Fibroblast of skin of back (primary cell): ENCODE measurements at places on chromosomes 5 and 9.

- DNase-seq, result no peak
These were observed 69.4 kb downstream of the TMC1 start for GRCh38 chr9:72590824-72591223.

GRCh38 chr5:132065351-132065937 lies 5.0 kb downstream of the IL3 start:
- DNase-seq, result peak; percentile 64

GRCh38 chr9:21615018-21615417 lies 132.9 kb upstream of the IFNE start:
- DNase-seq, result no peak

- DNase-seq, result no peak
These were observed 440.6 kb downstream of the CETN3 start for GRCh38 chr5:89968958-89969381.

- no peak for DNase-seq
These were observed 410.3 kb upstream of the RGMB start for GRCh38 chr5:98363157-98363556.

- DNase-seq, result no peak
These were observed 3.7 kb upstream of the LCN2 start for GRCh38 chr9:128145536-128145935.

DNA sequence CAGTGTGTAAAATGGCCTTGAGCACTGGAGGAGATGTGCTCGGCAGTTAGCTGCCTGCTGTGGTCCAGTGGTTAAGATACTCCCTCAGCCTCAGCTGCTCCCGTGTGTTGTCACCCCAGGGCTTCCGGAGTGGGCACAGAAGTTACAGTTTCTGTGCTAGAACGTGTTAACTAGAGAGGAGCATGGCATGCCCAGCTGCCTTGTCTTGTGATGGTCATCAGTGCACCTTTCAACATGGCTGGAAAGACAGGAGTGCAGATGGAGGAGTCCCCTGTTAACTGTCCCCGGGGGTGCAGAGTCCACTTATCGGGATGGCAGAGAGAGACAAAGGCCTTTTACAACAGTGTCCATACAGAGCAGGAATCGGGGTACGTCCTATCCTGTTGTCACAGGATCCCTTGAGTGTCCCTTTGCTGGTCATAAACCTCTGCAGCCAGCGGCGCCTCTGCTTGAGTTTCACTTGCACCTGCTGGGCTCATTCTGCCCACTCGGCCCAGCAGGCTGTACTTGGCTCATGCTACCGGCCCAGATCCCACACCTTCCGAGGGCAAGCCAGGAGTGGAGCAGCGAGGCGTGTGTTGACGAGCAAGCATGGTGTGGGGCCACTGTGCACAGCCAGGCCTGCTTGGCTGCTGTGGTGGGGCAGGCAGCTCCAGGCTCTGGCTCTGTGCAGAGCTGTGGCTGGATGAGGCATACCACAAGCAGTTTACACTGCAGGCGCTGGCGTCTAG lies 112.6 kb downstream of the EHMT1 start:
- DNase-seq, result no peak

DNA sequence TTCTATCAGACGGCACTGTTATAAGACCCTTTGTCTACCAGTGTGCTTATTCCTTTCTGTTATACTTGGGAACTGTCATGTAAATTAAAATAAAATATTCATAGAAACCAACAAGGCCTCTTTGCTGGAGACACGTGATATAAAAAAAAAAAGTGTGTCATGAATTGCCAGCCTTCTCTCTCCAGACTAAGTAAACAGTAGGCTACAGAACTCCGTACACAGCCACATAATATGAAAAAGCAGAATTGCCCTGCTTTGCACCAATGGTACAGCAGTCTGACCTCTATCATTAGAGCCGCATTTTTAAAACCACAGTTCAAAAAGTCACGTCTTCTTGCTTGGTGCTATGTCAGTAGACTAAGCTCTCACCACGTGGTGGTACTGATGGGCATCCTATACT lies 231.3 kb downstream of the SEMA5A start:
- DNase-seq, result no peak

- no peak for DNase-seq
These were observed 35.6 kb downstream of the ERP44 start for GRCh38 chr9:100063185-100063584.

DNA sequence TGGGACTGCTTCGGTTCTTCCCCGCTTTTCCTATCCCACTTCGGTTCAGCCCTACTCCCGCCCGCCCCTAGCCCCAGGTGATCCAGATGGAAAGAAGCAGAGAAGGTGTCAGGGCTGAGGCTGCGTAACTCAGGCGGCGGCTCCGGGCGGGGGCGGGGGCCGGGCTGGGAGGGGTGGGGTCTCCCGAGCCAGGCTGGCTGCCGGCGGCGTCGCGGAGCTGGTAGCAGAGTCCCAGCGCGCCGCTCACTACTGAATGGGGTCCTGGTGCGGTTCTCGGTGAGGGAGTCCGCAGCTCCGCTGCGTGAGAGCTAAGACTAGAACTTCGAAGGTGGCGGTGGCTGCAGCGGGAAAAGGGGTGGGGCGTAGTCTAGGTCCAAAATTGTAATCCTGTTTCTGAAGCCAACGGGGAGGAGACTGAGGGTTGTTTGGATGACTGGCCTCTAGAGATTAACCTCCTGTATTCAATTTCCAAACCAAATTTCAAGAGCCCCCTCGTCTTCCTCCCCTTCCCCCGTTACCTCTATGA lies 1.4 kb downstream of the PRR16 start:
- peak; percentile 62 for DNase-seq

GRCh38 chr9:3962496-3962895 lies 337.4 kb downstream of the GLIS3 start:
- peak; percentile 75 for DNase-seq

DNA sequence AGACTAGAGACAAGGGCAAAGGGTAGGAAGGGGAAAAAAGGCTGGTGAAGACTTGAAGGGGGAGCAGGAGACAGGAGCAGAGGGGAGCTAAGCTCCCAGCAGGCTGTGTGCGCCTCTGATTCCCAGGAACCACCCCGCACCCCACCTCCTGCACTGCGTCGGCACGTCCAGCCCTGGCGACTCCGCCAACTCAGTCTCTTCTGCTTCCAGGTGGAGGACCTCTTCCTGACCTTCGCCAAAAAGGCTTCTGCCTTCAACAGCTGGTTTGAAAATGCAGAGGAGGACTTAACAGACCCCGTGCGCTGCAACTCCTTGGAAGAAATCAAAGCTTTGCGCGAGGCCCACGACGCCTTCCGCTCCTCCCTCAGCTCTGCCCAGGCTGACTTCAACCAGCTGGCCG lies 30.5 kb downstream of the DYNC2I2 start:
- no peak for DNase-seq

DNA sequence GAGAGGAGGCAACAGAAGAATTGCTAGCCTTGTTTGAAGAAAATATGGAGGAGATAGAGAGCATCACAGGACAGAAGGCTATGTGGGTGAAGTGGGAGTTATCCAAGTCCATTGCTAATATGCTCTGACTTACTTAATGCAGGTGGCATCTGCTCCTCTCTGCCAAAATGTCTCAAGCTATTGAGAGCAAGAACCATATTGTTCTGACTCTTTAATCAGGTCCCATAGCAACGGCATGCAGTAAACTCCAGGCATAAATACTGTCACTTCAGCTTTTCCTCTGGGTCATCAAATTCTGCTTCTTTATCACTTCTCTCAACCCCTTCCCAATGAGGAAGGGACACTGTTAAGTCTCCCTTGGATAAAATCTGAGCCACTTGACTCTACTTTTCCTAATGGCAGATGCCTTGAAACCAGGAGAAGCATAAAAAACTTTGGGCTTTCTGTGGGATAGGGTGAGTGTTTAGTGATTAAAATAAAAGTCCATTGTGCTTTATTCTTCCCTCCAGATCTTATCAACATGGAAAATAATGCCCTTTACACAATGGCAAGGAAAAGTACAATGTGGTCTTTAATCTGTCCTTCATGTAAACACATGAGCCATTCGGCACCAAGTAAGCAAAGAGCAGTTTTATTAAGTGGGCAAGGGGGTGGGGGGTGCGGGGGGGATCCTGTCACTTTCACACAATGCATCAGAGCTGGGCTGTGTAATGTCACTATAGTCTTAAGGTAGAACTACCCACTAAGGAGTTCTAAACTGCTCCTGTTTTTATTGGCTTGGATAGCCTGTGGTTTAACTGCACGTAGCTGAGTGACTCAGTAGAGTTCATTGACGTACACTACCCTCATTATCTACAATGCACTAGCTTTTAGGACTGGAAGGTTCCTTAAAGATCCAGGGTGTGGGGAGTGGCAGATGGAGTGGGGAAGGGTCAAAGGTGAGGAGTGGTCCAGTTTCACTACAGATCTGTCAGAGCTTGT lies 71.0 kb upstream of the TARS1 start:
- DNase-seq, result peak; percentile 83

GRCh38 chr5:102866237-102866600 lies 111.1 kb downstream of the PAM start:
- DNase-seq, result no peak

DNA sequence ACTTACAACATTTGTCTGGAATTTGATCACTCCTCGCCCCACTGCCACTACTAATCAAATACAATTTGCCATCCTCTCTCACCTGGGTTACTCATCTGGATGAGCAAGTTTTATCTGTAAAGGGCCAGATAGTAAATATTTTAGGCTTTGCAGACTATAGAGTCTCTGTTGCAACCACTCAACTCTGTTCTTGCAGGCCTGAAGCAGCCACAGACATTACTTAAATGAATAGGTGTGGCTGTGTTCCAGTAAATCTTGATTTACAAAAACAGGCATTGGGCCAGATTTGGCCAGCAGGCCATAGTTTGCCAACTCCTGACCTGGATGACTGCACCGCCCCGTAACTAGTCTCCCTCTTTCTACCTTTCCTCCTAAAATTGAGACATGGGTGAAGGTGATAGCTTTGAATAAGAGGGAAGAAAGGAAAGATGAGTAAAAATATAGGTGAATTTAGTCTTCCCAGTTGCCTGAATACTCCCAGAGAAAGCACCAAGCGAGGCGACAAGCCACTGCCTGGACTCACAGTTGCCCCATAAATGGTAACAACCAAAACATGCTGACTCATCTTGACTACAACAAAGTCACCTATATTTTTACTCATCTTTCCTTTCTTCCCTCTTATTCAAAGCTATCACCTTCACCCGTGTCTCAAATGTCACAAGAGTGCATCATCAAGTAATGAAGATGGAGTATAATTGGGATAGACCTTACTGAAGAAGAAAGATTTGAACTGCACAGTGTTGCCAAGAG lies 32.5 kb upstream of the SCAMP1 start:
- DNase-seq, result no peak

- DNase-seq, result peak; percentile 78
These were observed 55.9 kb downstream of the OTULIN start for GRCh38 chr5:14720236-14720923.

DNA sequence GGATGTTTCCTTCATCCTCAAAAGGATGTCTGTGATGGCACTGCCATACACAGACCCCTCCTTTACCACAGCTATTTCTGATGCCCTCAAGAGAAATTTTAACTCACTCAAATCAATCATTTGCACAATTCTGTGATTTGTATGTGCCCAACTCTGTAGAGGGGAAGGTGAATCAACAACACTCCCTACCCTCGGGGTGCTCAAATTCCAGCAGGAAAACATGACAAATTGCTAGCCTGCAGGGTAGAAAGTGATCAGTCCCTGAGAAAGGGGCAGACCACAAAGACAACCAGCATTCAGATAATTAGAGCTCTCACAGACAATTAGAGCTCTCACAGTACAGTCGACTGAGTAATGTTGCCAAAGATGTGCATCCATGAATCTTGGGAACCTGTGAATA lies 45.3 kb upstream of the FOXE1 start:
- DNase-seq, result no peak

DNA sequence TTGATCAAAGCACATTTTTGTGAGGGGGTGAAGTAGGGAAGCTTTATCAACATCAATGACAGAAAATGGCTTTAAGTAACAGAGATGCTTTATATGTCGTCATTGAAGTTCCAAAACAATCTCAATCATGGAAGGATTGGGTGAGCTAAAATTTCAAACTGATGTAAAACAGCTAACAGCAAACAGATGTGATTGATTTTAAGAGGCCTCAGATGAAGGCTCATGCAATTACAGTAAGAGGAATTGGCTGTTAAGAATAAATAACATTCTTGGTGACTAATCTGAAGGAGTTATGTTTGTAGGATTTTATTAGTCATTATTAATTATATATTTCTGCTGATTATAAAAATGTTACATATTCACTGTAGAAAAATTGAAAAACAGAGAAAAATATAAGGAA lies 63.5 kb upstream of the PUM3 start:
- DNase-seq, result peak; percentile 22

GRCh38 chr9:134551644-134552348 lies 89.8 kb upstream of the COL5A1 start:
- DNase-seq, result peak; percentile 99

DNA sequence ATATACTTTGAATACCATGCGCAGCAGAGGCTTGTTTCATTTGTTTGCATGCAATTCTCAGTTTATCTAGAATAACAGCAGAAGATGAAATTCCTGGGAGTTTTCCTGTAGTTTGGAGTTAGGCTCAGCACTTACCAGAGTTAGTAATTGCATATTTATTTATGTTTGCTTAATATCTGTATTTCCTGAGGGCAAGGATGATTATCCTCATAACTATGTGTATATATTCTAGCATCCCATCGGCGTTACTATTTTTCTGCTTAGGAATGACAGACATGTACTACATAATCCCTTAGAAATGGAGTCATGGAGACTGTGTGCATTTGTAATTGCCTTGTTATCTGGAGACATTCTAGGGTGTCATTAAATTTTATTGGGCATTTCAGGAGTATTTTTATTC lies 1184.8 kb downstream of the DTWD2 start:
- peak; percentile 89 for DNase-seq

GRCh38 chr5:131747180-131748105 lies 49.4 kb downstream of the FNIP1 start:
- peak; percentile 34 for DNase-seq

DNA sequence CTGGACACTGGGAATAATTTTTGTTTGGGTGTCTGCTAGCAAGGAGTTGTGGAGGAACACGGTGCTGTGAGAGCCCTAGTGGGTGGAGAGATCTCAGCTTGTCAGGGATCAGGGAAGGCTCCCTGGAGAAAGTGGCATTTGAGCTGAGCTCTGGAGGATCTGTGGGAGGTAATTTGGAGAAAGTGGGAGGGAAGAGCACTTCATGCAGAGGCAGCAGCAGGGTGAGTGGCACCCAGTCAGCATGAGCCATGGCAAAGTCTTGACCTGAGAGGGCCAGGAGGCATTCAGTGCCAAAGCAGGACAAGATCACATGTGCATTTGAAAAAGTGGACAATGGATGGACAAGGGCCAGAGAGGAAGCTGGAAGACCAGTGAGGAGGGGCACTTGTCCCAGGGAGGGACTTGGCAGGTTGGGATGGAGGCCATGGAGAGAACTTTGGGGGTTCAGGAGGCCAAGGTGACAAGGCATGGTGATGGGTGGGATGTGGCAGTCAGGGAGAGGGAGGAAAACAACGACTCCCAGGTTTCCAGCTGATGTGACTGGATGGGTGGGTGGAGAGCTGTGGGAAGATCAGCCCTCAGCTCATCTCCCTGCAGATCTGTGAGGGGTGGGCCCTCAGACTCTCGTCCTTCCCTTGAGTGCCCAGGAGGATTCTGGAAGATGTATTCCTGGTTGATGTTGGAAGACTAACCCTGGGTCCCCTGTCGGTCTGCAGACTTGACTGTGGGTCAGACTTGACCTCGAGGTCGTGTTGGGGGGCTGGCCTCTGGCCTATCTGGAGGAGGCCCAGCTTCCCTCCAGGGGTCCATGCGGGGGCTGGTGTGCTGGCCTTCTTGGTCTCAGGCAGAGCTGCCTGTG lies 68.9 kb upstream of the PITX1 start:
- no peak for DNase-seq

- no peak for DNase-seq
These were observed 231.0 kb downstream of the ARHGEF28 start for GRCh38 chr5:73856997-73857396.
